Activated T-cell treated with anti-CD3 and anti-CD28 coated beads, Interleukin-2, amount 50 U/mL, for 4 hours (primary cell): ENCODE measurements at places on chromosomes 11 and 22. TPM values are rescaled to one million over a fixed set of nuclear protein-coding genes. Genes with fewer than 3 reads are reported as not detected.

The MS4A1 gene
- 5.5 TPM for total RNA-seq

DNA sequence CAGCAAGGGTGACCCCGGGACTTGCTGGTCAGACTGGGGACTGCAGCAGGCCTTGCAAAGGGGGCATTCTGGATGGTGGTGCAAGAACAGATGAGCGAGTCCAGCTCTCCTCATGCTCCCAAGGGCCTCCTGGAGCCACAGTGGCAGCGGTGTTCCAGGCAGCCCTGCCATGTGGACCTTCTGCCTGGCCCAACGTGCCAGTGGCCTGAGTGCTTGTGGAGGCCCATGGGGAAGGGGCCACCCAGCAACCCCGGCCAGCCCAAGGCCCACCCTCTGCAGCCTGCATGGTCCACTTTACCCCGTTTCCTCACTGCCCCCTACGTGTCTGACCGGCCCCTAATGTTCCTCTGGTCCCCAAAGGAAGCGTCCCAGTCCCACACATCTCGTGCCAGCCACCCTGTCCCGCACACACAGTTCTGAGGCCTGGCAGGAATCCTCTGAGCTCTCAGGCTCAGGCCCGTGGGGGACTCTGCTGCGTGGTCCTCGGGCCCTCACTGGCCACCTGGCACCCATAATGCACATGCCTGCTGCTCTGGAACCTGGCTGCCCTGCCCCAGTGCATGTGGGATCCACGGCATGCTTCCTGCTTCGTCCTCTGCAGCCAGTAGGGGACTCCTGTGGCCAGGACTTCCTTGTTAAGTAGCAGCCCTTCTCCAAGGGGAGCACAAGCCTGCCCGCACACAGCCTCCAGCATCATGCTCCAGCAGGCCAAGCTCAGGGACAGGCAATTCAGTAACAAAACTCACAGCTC lies 85.5 kb downstream of the DGCR2 start:
- no peak for DNase-seq

DNA sequence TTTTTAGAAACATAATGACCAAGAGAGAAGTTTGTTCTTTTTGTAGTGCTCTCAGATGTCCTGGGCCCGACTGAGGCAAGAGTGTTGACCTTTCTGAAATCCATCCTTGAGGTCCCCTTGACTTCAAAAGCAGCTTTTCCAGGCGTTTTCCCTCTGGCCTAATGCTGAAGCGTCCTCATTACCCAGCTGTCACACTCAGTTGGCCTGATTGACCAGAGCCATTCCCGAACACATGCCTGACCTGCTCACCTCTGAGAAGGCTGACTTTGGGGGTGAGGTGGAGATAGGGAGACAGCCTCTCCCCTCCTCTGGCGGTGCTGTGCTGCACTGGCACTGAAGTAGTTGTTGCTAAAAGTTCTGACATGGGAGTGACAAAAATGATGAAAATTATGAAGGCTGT lies 66.9 kb downstream of the ALX4 start:
- no peak for DNase-seq

- DNase-seq, result no peak
These were observed 8.3 kb downstream of the LGR4 start for GRCh38 chr11:27464289-27464696.

GRCh38 chr22:39943337-39943736 lies 16.9 kb upstream of the TMA7B start:
- no peak for DNase-seq

DNA sequence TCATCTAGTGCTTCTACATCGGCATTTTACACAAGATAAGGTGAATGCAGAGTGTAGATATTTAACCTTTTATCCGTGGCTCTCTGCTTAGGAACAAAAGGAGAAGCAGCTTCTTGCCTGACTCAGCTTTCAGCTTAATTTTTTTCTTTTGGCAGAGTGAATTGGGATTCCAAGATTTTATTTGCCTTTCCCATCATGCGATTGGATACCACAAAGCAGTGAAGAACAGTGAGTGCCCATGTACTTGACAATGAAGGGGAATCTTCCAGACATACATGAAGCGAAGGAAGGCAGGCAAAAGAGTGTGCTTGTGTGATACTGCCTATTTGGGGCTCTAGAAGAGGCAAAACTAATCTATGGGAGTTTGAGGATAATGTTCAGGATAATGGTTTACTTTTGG lies 17.0 kb upstream of the CHKA start:
- DNase-seq, result no peak
